ENCODE measurements at places on chromosomes 7 and 10.

- DNase-seq = peak; percentile 11
These were observed 763.4 kb downstream of the KCNMA1 start for GRCh38 chr10:76874176-76874575.

DNA sequence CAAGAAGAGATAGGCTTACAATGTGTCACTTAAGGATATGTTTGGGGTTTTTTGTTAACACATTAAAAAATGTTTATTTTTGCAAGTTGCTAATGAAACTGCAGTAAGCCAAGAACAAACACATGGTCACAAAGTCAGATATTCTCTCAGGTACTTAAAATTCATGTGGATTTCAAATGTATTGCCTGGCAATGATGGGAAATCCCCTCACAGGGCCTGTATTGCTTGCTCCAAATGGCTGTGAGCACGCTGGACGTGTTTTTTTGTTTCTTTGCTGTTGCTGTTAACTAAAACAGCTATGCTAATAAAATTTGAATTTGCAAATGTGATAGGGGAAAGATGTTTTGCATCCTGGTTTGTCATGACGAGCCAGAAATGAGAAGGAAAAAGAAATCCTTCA is 3.8 kb upstream of the CELF2 start:
- no peak for DNase-seq

- no peak for DNase-seq
These were observed 47.6 kb downstream of the ADCYAP1R1 start for GRCh38 chr7:31099451-31100444.

GRCh38 chr7:55303220-55303619 is 61.9 kb upstream of the LANCL2 start:
- no peak for DNase-seq

GRCh38 chr10:47347303-47347675 is 874 bp upstream of the RBP3 start:
- DNase-seq = no peak

GRCh38 chr7:1811850-1812508 is 141.9 kb downstream of the ELFN1 start:
- DNase-seq = no peak

GRCh38 chr7:3013975-3014792 is 29.5 kb downstream of the CARD11 start:
- DNase-seq = no peak

GRCh38 chr10:92483539-92483938 is 90.4 kb downstream of the IDE start:
- DNase-seq = no peak

DNA sequence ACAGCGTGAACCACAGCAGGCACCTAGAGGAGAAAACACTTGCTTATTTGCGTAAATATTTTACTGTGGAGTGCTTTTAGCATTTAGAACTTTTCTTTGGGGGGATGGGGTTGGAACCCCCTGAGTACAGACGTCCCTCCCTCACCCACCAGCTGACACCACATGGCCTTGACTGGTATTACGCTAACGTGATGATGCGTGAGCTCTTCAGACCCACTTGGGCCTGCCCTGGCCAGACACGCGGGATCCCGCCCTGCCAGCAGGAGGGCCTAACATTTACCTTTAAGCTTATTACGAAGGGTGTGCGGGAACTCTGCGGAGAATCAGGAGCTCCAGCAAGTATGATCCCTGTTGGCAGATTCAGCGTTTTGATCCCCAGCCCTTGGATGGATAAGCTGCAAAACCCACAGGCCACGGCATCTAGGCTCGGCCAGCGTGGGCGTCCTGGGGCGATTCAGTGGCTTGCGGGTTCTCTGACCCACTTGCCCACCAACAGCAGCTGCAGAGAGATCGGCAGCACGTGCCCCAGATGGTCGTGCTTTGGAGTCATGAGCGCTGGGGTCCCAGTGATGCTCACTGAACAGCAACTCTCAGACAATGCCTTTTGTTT is 545.5 kb upstream of the FOXK1 start:
- DNase-seq = no peak

GRCh38 chr7:100584054-100584682 is 1.8 kb downstream of the LRCH4 start:
- DNase-seq = peak; percentile 85

DNA sequence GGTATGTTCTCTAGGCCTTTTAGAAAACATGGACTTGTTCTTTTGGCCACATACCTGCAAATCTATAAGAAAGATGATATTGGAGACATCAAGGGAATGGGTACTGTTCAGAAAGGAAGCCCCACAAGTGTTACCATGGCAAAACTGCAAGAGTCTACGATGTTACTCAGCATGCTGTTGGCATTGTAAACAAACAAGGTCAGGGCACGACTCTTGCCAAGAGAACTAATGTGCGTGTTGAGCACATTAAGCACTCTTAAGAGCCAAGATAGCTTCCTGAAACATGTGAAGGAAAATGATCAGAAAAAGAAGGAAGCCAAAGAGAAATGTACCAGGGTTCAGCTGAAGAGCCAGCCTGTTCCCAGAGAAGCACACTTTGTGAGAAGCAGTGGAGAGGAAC is 37.1 kb downstream of the SDK1 start:
- no peak for DNase-seq

DNA sequence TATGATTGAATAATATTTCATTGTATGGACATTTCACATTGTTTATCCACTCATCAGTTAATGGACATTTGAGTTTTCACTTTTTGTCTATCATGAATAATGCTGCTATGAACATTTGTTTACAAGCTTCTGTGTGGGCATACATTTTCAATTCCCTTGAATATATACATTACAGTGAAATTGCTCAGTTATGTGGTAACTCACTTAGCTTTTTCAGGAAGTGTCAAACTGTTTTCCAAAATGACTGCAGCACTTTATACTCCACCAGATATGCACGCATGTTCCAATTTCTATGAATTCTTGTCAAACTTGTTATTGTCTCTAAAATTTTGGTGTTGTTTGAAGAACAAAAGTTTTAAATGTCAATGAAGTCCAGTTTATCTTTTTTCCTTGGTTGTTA is 401.2 kb downstream of the THSD7A start:
- peak; percentile 64 for DNase-seq

Data from suppressor macrophage (primary cell).